Ascending aorta (tissue), 2 donors: ENCODE measurements at places on chromosomes 12 and 14. TPM values are rescaled to one million over a fixed set of nuclear protein-coding genes. Genes with fewer than 3 reads are reported as not detected.

The PLCZ1 gene
- not detected for total RNA-seq

DNA sequence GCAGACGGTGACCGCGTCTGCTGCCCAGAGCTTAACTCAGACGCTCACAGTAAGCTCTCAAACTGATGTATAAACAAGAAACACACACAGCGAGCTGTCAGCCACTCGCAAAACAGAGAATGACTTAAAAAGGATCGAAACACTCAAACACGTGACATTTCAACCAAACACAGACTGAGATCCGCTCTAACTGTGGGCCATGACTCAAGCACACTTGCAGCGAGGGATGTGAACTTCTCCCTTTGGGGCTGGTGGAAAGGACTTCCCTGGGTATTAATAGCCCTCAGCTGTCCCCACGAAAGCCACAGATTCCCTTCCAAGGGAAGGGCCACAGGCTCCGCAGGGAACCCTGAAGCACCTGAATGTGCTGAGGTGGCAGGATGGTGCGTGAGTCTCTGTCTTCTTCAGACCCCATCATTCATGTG lies 29.1 kb downstream of the CCDC88C start:
- no peak for DNase-seq

The CLEC1B gene
- not detected for total RNA-seq

GRCh38 chr12:130436741-130437501 lies 99.2 kb downstream of the PIWIL1 start:
- DNase-seq: no peak

- DNase-seq: no peak
Observed at GRCh38 chr12:40650038-40650704, 42.1 kb upstream of the CNTN1 start.
